Spinal cord (tissue), 10 donors: ENCODE measurements at places on chromosomes 7 and 10. TPM values are rescaled to one million over a fixed set of nuclear protein-coding genes. Genes with fewer than 3 reads are reported as not detected.

Gene ZDHHC16
- 18.1 TPM for total RNA-seq

Gene ETV1
- total RNA-seq = 39.8 TPM

Gene TRIM50
- 0.22 TPM for total RNA-seq

Gene ANKRD61
- 0.20 TPM for total RNA-seq

Gene HELLS
- total RNA-seq = 34.7 TPM

Gene NCF1
- 0.77 TPM for total RNA-seq

Gene GDF10
- 6.6 TPM for total RNA-seq

Gene GRM3
- 22.1 TPM for total RNA-seq
